Fibroblast of mammary gland (primary cell): ENCODE measurements at places on chromosomes 4 and X.

DNA sequence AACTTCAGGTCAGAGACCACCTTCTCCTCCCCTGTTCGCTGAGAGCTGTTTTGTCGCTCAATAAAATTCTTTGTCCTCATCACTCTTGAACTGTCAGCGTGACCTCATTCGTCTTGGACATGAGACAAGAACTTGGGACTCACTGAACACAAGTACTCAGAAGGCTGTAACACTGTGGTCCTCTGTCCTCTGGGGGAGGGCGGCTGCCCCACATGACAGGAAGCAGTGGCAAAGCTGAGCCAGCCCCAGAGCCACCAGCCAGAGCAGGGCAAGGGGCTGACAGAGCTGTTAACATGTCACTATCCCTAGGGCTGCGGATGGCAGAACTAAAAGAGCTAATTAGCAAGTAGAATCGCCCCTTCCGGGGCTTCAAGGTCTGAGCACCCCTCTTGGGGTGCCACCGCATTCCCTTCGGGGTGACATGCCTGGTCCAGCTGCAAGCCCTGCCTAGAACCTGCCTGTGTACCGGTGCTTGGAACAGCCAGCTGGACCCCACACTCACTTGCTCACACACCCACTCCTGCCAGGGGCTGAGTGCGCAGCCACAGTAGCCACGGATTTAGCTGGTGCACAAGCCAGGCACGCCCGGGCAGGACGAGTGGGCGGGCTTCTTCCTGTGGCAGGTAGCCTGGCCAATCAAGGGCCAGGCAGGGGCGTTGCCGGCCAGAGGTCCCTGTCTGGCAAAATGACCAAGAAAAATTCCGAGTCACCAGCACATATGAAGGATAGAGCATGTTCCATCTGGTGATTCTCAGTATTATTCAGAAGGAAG is 648.6 kb upstream of the AGA start:
- DNase-seq: no peak

DNA sequence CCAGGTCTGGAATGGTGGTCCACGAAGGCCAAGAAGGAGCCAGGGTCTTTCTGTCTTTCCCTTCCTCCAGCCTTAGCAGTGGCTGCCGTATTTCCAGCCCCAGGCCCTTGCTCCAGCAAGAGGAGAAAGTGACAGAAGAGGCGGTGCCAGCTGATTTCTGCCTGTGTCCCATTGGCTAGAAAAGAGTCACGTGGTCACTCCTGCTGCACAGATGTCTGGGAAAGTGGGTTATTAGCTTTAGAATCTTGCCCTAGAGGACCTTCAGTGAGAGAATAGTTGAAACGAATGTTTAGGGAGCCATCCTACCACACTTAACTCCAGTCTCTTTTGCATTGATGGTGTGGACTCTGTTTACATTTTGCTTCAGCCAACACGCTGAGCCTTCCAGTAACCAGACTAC is 99.3 kb upstream of the BCOR start:
- DNase-seq: no peak

DNA sequence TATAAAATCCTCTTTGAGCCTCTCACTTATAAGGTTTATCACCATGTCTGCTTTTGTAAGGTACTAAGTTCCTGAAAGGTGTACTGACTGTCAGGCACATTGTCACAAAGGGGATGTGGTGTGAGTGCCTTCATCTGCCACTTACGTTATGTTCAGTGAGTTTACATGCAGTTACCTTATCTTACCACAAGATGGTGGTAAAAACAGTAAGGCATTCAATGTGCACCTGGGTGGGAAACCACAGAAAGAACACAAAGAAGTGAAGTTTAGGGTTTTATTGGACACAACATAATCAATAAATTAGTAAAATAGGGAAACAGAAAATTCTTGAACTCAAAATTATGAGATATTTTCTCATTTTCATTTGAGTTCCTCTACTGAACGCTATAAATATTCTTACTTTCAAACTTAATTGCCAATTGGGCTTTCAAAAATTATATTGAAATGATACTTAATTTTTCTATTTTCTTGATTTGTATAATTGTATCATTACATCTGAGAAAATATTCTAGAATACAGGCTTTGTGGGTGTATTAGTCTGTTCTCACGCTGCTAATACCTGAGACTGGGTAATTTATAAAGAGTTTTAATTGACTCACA is 650.8 kb downstream of the PCDH7 start:
- DNase-seq: peak; percentile 58

GRCh38 chrX:71067712-71068043 is 456 bp downstream of the SNX12 start:
- no peak for DNase-seq

GRCh38 chr4:6840062-6840976 is 57.8 kb downstream of the KIAA0232 start:
- DNase-seq: peak; percentile 73

DNA sequence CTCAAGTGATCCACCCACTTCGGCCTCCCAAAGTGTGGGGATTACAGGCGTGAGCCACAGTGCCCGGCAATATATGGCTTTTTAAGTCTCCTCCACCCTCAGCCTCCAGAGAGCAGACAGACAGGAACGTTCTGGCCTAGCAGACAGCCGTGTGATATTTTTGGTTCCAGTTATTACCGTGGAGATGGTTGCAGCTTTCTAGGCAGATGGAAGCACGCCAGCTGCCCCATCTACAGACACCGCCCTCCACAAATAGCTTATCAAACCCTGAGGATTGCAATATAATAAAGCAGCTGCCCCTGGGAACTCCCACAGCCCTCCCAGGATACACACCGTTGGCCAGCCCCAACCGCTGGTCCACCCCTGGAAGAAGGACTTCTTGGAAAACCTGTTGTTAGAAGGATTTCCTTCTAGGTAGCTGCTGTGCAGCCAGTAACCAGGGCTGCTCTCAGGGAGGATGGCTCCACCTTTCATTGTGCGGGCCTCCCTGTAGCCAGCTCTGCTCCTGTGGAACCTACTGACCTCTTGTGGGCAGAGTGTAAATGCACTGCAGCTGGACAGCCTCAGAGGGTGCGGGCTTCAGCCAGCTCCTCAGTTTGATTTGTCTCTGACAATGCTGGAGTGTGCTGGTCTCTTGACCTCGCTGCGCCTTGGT is 44.0 kb downstream of the SLC25A5 start:
- peak; percentile 68 for DNase-seq

DNA sequence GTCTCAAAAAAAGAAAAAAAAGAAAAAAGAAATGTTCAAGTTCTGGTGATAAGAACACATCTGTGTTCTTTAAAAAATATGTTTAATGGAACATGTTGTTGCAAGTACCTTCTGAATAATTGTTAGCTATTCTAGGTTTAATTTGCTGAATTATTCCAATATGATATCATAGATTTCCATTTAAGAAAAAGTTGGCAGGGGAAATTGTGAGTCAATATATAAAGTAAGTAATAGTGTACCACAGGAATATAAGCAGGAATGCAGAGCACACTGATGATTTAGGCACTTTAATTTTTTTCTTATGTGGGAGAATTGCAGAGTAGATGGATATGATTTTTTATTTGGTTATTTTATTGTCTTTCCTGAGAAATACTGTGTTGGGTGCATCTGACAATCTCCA is 190.7 kb downstream of the RPA4 start:
- peak; percentile 34 for DNase-seq

DNA sequence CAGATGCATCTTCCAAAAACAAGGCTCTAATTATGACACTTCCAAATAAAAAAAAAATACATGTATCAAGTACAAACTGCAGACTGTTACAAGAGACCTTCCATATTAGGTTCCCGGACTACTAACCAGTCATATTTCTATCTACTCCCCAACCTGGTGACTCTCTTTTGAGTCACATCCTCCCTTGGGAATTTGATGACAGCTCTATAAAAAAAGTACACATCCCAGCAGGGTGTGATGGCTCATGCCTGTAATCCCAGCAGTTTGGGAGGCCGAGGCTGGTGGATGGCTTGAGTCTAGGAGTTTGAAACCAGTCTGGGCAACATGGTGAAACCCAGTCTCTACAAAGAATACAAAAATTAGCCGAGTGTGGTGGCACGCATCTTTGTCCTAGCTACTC is 14.9 kb downstream of the RPGR start:
- peak; percentile 92 for DNase-seq

DNA sequence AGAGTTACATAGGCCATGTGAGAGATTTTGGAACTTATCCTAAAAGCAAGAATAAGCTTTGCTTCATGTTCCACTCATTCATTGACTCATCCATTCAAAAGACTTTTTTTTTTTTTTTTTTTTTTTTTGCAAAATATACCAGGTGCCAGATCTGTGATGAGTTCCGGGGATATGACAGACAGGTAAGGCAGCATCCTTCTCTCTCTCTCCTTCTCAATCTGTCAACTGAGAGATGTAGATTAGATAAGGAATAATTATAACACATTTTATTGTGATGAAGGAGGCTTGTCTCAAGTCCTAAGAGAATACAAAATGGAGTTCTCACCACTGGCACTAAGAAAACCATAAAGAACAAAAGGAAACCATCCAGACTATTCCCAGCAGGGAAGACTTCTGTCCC is 190.2 kb upstream of the CPEB2 start:
- DNase-seq: peak; percentile 17

- DNase-seq: peak; percentile 20
Observed at GRCh38 chrX:154484255-154485149, 1.9 kb downstream of the UBL4A start.

DNA sequence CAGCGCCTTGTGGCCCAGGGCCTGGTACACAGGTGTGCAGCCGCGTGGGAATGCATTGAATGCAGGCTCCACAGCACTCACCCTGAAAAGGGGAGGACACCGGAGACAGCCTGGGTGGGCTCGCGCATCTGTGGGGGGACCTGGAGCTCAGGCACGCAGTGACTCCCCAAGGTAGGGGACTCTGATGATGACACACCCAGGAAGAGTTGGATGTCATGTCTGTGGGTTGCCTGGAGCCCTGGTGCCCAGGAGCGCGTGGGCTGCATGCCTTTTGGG is 32.7 kb upstream of the HTRA3 start:
- DNase-seq: no peak

GRCh38 chr4:186765138-186765537 is 41.5 kb upstream of the FAT1 start:
- peak; percentile 67 for DNase-seq

DNA sequence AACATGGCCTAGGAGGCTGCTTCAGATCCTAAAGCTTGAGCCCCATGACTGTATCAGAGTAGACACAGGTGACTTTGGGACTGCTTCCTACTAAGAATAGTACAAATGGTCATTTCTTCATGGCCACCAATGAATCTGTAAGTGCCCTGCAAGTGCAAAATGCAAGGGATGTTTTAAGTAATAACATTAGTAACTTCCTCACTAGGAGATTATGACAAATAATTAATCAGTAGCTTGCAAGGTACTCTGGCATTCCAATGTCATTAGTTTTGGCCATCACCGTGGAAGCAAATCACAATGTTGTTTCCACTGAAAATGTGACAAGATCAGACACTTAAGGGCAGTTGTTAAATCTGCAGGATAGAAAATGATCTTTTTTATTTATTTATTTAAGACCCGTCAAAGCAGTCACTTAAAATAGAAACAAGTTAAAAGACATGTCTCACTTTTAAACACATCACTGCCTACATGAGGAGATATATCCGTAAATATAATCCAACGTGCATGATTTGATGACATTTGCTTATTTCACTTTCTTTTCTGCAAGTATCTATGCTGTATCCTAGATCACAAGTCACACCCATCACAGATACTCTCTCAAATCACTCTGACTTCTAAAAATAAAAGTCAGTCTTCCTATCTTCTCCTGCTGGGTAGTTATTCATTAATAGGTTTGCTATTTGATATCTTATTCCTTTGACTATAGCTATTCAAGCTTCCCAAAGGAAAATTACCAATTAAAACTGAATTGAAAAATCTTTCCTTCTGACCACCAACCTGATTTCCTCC is 400.6 kb downstream of the IL15 start:
- peak; percentile 46 for DNase-seq

DNA sequence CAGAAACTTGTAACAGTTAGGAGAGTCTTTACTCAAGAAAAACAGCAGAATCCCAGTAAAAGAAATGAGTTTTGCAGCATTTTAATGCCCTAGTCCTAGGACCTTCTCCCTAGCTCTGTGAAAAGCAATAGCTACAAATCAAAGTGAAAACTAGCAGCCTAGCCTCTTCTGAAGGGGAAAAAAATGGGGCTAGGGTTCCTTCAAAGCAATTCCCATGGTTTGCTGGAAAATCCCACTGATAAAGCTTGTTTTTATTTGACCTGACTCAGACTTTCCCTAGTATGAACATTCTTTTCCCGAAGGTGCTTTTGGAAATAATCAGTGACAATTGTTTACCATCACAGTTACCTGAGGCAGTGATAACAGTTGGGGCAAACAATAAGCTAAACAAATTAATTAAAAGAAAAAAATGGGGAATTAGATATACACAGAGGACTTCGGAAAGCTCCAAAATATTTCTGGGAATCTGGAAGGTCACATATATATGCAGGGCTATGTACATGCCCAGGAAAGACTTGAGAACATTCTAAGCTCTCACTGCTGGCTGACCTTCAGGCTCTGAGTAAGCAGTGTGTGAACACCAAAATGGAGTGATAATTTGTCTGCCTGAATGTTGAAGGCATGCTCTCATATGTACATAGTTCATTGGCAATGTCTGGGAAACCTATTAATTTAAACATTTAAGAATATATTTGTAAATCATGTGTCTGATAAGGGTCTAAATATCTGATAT is 285.9 kb downstream of the KCTD8 start:
- DNase-seq: no peak

DNA sequence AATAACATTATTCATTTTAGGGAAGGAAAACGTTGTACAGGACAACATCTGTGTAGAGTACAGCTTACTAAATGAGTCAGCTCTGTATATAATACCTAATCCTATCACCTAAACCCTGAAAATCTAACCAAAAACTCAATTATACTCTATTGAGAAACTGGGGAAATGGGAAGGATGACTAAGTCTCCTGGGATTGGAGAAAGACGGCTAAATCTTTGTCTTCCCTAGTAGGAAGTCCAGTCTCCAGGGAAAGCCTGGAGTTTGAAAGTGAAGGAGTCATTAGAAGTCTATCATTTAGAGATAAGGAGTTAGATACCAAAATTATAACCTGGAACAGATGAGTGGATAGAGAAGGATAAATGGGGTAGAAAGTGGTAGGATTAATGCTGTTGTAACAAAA is 286.5 kb downstream of the STK32B start:
- peak; percentile 43 for DNase-seq
